Hematopoietic multipotent progenitor cell treated with erythropoietin and hydrocortisone succinate and interleukin-3 and kit ligand, for 4 days (in vitro differentiated cells): ENCODE measurements at places on chromosomes 6 and 20.

DNA sequence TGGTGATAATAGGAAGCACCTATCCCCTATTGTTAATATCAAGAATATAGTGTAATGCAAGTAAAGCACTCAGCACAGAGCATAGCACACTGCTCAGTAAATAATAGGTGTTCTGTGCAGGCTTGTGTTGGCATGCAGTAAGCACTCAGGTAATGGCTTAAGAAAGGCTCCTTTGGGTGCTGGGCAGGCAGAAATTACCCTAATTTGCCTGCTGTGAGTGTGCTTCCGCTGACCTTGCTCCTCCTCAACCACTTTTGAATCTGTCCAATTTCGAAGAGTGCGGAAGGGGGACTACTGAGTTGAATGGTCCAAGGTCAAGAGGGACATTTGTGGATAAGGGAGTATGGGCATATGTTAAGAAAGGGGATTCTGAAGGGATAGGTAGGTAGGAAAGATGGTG lies 15.4 kb downstream of the SRSF3 start:
- no peak for DNase-seq

GRCh38 chr6:36170704-36171103 lies 25.8 kb upstream of the BRPF3 start:
- DNase-seq: no peak

DNA sequence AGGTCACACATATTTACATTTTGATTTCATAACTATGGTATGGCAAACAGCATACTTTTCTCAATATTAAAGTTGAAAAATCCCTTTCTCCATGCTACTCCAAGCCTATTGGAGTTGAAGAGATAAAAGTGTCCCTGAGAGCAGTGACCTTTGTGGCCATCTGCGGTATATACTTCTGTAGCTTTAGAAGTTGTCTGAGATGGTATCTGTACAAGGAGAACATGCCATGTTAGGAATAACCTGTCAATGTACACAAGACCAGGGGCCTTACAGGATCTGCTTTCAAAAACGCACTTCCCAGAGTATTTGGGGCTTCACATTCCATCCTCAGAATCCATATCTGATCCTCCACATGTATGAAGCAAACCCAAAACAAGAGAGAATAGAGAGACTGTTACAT lies 226.7 kb downstream of the MEI4 start:
- no peak for DNase-seq

DNA sequence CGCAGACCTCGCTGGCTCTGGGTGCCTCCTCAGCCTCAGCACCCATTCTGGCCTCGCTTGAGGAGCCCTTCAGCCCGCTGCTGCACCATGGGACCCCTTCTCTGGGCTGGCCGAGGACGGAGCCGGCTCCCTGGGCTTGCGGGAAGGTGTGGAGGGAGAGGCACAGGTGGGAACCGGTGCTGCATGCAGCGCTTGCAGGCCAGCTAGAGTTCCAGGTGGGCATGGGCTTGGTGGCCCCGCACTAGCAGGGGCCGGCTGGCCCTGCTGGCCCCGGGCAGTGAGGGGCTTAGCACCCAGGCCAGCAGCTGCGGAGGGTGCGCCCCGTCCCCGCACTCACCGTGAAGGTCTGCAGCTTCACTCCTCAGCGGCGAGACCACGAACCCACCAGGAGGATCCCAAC lies 30.4 kb downstream of the DEFB114 start:
- DNase-seq: no peak

- no peak for DNase-seq
Observed at GRCh38 chr20:52684905-52685304, 287.3 kb upstream of the TSHZ2 start.

- no peak for DNase-seq
Observed at GRCh38 chr6:145212813-145213212, 522.5 kb downstream of the EPM2A start.

GRCh38 chr6:117668736-117669135 lies 6.5 kb upstream of the NUS1 start:
- DNase-seq: no peak

DNA sequence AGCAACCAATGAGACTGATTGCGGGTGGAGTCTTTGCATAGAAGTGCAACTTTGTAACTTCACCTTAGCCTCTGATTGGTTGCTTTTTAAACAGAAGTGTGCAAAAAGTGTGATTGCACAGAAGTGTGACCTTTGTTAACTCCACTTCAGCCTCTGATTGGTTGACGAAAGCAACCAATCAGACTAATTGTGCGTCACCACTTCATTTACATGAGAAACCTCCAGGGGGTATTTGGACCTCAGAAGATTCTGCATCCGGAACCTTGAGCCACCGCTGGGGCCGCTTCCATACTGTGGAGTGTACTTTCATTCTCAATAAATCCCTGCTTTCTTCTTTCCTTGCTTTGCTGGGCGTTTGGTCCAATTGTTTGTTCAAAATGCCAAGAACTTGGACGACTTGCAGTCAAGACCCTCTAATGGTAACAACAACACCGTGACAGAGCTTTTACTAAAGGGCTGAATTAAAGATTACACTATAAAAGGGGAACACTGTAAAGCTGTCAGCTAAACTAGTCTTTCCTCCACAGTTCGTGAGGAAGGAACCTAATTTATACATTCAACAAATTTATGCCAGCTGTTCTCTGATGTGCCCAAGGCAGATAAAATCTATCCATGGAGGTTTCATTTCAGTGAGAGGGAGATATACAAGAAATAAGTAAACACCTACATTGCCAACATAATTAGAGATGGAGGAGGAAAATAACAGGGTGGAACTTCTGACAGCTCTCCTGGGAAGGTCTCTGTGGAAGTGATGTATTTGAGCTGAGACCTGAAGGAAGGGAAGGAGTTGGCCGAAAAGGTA lies 1.4 kb upstream of the HECA start:
- peak; percentile 30 for DNase-seq

DNA sequence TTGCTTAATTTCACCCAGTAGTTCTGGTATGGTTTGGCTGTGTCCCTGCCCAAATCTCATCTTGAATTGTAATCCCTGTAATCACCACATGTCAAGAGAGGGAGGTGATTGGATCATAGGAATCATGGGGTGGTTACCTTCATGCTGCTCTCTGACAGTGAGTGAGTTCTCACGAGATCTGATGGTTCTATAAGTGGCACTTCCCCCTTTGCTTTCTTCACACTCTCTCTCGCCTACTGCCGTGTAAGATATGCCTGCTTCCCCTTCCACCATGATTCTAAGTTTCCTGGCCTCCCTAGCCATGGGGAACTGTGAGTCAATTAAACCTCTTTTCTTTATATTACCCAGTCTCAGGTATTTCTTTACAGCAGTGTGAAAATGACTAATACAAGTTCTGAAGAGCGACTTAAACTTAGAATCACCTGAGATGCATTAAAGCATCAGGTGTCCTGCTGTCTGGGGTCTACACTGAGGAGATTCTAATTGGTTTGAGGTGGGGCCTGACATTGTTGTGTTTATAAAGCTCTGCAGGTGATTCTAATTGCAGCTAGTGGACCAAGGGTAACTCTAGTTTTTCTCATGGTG lies 82.1 kb upstream of the DTNBP1 start:
- DNase-seq: peak; percentile 55

DNA sequence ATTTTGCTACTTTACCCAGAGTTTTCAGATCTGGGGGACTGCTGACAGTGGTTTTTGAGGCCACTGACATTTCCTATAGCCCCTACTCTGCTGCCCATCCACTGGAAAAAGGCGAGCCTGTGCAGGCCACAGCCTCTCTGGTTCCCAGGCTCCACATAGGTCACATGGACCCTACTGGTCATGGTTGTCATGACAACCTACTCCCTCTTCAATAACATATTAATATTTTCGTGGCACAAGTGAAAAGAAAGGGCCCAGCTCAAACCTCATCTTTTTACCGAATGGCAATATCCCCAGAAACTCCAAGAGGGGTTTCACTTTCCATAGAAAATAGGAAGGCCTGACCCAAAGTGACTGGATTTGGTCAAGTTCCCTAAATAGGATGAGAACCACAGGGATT lies 11.0 kb upstream of the FOXO3 start:
- no peak for DNase-seq

- DNase-seq: no peak
Observed at GRCh38 chr6:161486361-161487216, 212.7 kb upstream of the AGPAT4 start.

DNA sequence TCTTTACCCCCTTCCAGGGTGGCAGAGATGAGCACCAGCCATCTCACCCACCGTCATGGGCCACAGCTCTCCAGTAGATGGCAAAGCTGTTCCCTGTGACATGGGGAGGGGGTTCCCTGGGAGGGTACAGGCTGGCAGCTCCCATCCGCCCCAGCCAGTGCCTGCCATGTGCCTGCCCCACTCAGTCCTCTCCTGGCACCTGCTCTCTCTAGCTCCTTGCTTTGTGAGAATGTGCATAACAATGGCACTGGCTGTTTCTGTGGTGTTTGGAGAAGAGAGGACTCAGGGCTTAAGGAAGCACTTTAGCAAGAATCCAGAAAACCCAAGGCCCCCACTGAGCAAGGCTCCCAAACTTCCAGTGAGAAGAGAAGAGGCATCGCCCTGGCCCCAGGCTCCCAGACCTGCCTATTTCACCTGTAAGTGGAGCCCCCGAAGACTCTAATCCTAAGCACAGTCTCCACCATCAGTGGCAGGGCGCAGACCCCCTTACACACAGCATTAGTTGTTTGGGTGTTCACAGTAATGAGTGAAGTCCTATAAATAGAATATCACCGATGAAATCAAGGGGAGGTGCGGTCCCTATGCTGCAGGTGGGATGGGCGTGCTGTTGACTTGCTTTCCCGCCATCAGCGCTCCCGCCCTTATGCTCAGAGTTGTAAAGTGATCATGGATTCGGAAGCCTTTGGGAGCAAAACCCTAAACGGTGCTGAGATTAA lies 110.2 kb downstream of the AGPAT4 start:
- DNase-seq: no peak

DNA sequence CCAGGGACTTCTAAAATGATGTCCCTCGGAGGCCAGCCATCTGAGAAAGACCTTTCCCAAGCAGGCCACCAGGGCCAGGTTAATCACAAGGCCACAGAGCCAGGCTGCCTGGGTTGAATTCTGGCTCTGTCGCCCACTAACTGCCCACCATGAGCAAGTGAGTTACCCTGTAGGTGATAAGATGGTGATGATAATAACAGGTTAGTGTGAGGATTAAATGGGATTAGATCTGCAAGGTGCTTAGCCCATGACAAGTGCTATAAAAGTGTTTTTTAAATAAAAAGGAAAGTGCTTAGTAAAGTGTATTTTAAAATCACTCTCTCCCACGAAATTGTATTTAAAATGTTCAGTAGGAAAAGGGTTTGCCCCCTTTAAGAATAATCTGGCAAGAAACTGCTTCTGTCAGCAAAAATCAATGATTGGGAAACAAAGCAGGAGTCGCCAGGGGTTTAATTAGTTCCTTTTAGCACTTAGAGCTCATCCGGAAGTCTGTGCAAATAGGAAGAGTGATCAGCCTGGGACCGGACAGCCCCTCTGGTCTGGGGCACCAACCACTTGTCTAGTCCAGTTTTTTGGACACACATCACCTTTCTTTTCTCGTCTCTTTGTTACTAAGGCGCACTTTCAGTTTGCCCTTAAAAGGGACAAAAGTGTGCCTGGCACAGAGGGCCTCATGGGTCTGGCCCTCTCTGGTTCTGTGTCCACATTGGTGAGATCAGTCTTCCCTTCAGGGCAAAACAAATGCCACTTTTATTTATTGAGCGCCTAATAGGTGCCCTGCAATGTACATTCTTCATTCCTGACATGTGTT lies 150.4 kb downstream of the GRM4 start:
- DNase-seq: no peak

DNA sequence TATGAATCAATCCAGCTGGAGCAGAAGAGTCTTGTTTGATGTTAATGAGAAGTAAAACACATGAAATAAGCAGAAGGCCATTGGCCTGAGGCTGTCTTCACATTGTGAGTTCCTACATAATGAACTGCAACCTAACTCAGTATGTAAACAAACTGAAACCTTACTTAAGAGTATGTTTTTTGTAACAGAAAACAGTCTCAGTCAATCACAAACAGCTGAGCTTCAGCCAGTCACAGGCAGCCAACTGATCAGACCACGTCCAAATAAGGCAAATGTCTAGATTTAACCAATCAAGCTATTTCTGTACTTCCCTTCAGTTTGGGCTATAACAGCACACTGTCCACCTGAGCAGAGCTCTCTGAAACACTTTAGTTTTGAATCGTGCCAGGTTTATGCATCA lies 234.7 kb downstream of the TRDN start:
- DNase-seq: peak; percentile 4

DNA sequence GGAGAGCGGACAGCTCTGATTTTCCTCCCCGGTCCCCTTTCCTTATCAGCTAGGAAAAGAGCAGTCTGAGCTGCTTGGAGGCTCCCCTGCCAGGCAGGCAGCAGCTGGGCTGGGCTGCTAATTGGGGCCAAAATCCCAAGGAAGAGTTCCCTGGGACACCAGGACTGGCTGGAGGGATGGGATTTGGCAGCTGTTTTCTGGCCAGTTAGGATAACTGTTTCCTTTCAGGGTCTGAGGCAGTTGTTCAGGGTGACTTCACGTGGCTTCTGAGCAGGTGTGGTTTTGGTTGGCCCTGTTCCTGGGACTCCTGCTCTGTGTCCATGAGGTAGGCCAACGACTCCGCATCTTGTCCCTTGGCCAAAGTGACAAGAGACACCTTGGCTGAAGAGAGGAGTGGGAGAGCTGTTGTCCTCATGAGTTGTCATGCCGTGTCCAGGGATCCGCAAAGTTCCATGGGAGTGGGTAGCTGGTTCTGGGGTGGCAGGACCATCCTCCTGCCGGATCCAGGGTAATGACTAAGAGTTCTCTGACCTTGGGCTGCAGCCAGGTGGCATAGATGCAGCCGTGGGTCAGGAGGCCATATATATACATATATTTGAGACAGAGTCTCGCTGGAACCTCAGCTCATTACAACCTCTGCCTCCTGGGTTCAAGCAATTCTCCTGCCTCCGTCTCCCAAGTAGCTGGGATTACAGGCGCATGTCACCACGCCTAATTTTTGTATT lies 21.2 kb downstream of the MRPS18A start:
- no peak for DNase-seq

DNA sequence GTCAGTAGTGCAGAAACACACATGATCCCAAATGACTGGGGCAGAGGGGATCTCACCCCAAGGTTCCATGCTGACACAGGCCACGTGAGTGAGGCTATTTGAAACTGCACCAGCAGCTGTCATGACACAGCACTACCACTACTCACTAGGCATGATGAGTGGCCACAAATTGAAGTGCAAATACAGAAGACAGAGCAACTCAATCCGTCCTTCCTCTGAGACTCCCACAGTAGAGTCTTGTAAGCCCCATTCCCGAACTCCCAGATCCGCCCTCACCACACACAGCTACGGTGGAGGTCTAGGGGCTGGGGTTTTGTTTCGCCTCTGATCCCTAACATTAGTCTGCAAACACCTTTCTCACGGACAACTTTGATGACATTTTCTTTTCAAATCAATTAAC lies 113.3 kb upstream of the NUP153 start:
- DNase-seq: peak; percentile 73
